ENCODE measurements at places on chromosomes 4 and X.

DNA sequence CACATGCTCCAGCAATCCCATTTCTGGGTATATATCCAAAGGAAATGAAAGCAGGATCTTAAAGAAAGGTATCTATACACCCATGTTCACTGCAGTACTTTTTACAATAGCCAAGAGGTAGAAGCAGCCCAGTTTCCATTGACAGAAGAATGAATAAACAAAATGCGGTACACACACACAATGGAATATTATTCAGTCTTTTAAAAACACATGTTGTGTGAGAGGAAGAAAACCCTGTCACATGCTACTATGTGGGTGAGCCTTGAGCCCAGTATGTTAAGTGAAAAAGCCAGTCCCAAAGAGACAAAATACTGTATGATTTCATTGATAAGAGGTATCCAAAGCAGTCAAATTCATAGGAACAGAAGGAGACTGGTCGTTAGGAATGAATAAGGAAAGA is 6.3 kb downstream of the ANXA3 start:
- no peak for DNase-seq

DNA sequence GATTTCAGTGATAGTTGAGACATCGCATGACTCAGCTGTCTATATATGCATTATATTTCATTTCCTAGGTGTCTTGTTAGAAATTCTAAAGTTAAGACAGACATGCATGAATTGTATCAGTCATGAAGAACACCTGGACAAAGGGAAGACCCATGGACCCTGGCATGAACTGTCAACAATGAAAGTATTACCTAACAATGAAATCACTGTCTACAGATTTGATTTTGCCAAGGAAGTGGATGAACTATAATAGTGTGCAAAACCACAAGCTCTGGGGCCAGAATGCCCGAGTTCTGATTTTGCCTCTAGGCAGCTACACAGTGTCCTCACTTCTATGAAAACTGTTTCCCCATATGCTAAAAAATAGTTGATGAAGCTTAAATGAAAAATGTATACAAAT is 386.1 kb downstream of the NLGN4X start:
- no peak for DNase-seq

GRCh38 chr4:102388611-102389010 is 43.3 kb upstream of the SLC39A8 start:
- DNase-seq: no peak

GRCh38 chrX:148372925-148373324 is 127.5 kb upstream of the AFF2 start:
- no peak for DNase-seq

- no peak for DNase-seq
Measured at GRCh38 chr4:158038718-158039117, 134.1 kb downstream of the GASK1B start.

- no peak for DNase-seq
Measured at GRCh38 chr4:89303177-89303576, 4.4 kb downstream of the GPRIN3 start.

GRCh38 chr4:92241094-92241493 is 62.7 kb upstream of the GRID2 start:
- DNase-seq: no peak

DNA sequence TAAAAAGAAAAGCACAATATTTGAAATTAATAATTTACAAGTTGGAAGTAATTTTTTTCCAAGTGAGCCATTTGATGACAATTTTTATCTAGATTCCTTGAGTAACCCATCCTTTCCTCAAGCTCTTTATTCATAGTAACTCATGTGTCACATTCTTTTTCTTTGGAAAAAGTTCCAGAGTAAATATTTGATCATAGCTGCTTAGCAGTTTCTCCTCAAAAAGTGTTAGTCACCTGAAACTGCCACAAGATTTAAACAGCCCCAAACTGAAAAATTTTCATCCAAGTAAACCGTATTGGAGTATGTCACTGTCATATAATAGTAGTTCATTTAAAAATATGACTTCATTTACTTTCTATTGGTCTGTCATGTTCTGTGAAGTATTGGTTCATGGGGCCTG is 94.6 kb upstream of the CASK start:
- no peak for DNase-seq

- no peak for DNase-seq
Measured at GRCh38 chrX:56800801-56801200, 71.8 kb downstream of the NBDY start.

- DNase-seq: no peak
Measured at GRCh38 chr4:833731-834367, 7.9 kb upstream of the CPLX1 start.

DNA sequence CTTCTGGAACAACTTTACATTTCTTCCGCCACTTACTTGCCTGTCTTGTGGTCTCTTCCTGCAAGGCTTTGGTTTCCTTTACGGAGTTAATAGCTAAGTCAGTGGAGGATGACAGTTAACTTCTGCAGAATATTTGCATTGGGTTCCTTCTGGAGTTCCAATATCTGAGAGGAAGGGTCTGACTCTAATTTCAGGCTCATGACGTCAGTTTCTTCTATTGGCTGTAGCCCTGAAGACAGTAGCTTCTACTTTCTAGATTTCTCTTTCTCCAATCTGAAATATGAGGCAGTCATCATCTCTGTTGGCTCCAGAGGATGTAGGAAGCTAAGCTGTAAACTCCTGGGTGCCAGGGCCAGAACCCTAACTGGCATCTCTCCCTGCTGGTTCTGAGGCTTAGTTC is 76.7 kb downstream of the FRMPD3 start:
- DNase-seq: no peak

DNA sequence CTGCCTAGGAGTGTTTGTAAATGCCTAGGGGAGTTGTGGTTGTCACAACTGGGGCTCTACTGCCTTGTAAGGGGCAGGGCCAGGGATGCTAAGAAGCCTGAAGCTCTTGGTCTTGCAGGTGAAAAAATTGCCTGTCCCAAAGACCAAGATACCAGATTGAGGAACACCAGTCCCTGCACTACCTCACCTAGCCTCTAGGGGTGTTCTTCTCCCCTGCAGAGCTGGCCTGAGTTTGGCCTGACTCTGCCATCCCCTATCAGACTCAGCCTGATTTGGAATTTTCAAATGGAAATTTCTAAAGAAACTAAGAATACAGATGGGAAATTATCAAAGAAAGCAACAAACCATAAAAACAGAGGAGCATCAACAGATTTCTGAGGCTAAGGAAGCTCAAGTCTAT is 90.4 kb downstream of the ZC4H2 start:
- peak; percentile 7 for DNase-seq

GRCh38 chr4:7553280-7553679 is 118.5 kb upstream of the PSAPL1 start:
- no peak for DNase-seq

GRCh38 chrX:136214551-136214950 is 36.6 kb downstream of the MAP7D3 start:
- peak; percentile 87 for DNase-seq

DNA sequence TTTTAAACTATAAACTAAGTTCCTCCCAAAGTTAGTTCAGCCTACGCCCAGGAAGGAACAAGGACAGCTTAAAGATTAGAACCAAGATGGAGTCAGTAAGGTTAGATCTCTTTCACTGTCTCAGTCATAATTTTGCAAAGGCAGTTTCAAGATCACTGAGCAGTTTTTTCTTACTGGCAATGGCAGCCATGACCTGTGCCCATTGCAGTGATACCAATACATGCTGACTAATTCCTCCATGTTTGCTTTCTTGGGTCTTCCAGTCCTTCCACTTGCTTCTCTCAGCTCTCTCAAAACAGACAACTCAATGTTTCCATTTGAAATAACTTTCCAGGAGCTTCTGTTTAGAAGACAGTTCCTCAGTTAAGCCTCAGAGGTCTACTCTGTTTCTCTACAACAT is 79.5 kb downstream of the PCDH18 start:
- DNase-seq: no peak

DNA sequence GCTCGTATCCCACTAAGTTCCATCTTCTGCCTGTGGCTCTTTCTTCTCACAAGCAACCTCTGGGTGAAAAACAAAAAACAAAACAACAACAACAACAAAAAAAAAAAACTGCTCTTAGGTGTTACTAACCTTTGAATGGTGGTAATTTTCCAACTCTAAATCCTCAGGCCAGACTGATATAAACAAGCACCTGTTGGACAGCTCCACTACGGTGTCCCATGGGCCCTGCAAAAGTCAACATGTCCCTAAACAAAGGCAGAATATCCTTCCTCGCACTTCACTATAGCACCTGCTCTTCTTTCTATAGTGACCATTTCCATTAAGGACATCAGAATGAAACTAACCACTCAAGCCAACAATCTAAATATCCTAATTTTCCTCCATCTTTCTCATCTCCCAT is 54.6 kb upstream of the PARM1 start:
- DNase-seq: no peak

DNA sequence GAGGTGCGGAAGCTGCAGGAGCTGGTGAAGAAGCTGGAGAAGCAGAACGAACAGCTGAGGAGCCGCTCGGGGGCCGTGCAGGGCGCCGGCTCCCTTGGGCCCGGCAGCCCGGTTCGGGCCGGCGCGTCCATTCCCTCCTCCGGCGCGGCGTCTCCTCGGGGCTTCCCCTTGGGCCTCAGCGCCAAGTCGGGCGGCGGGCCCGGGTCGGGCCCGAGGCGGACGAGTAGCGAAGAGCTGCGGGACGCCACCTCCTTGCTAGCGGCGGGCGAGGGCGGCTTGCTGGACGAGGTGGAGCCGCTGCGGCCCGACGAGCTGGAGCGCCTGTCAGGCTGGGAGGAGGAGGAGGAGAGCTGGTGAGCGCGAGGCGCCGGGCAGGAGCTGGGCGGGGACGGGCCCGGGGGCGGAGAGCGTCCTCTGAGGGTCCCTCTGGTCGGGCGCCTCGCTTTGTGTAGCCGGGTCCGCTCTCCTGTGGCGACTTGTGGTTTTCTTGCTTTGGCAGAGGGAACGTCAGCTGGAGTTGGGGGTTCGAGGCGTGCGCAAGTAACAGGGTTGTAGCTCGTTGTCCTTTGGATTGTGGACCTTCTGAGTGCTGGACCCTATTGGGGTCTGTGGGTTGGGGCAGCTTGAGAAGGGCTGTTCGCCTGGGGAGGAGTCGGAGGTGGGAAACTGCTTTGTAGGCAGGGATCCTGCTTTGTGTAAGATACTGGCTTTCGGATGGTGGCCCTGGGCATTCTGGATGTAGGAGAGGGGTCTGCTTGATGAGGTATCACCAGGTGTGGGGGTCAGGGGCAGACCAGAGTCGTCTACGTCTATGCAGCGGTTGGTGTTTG is 662 bp downstream of the SLAIN2 start:
- peak; percentile 30 for DNase-seq

DNA sequence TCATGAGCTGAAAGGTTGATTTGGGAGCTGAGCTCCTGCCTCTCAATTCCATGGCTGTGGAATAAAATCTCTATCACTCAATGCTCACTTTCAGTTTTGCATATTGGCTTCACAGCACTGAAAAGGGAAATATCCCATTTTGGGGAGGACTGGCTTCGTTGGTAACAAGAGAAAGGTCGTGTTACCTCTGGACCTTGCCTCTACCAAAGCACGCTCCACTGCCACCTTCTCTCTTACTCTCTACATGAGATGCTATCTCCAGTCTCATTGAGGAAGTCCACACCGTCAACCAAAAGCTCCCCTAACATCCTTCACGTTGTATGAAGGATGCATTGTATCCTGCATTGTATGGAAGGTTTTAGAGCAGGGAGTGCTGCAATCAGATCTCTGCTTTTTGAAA is 195.0 kb upstream of the LDB2 start:
- DNase-seq: no peak

DNA sequence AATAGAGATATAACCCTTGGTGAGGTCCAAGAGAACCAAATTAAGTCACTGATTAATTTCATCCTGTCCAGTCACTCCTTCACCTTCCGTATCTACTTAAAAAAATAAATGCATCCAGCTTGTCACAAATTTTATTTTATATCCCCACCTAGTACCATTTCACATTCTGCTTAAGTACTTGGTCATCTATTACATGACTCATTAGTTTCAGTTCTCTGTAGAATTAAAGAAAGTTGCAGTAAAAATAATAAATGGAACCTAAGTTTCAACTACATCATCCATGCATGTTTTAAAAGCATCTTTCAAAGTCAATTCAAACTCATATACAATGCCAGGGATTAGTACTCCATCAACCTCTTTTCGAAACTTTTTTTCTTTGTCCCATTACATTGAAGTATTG is 130.2 kb downstream of the SH2D1A start:
- no peak for DNase-seq

- no peak for DNase-seq
Measured at GRCh38 chrX:38929966-38930421, 128.7 kb downstream of the MID1IP1 start.

GRCh38 chr4:120855307-120856001 is 67.1 kb downstream of the PRDM5 start:
- DNase-seq: no peak

DNA sequence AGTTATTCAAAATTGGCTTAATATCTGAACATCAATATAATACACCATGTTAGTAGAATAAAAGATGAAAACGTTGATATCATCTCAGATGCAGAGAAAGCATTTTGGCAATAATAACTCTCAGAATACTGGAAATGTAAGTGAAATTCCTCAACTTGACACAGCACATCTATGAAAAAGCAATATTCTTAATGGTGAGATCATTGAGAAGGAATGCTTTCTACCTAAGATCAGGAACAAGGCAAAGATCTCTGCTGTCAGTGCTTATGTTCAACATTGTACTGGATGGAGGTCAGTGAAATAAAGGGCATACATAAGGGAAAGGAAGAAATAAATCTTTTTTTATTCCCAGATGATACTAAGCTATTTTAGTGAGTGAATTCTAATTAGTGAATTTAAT is 40.6 kb downstream of the MRPL1 start:
- DNase-seq: no peak

- DNase-seq: peak; percentile 25
Measured at GRCh38 chrX:30935985-30936384, 46.9 kb upstream of the TAB3 start.
